ENCODE measurements at places on chromosomes 13 and 19.

DNA sequence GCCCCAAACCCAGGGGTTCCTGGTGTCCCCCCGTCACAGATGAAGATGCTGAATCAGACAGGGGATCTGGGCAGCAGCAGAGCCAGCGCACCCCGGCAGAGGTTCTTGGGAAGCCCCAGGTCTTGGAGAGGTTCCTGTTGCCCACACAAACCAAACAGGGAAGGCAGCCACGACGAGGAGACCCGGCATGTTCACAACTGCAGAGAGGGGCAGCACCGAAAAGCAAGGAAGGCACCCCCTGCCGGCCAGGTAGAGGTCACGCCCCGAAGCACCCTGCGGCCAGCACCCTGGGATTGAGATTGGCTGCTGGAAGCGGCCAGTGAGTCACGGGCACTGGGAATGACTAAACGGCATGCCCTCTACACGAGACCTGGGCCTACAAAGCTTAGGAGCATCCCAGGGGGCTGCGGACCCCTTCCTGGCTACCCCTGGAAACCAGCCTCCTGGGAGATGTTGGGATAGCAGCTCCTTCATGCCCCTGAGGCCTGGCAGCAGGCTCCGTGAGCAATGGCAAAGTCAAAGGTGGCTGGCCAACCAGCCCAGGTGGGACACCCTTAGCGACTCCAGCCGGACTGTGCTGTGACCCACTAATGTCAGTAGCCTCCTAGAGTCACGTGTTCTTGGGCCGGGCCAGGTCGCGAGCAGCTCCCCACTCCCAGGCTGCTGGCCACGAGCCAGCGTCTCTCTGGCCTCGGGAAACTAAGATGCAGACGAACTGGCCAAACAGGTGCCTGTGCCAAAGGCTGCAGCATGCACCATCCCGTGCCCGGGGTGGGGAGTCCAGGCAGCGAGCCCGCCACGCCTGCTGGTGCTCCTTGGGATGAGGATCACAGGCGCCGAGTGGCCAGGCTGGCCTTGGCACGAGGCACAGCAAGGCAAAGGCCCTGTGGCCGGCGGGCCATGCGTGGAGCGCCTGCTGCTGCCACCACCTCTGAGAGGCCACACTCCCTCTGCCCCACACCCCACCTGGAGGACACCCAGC lies 43.2 kb downstream of the MLLT1 start:
- DNase-seq = no peak

DNA sequence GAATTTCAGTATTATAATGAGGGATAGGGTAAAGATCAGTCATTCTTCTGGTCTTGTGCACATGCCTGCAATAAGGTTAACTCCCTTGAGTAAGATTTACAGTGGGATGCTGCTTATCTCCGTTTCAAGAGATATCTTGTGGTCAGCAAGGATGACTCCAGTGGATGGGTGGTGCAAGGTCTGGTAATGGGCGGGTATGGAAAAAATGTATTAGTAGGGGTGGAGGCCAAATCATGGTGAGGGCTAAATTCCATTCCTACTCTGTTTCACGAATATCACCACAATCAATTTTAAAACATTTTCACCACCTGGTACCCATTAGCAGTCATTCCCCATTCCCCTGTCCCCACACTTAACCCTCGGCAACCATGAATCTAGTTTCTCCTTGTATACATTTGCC lies 40.6 kb downstream of the CCDC122 start:
- no peak for DNase-seq

DNA sequence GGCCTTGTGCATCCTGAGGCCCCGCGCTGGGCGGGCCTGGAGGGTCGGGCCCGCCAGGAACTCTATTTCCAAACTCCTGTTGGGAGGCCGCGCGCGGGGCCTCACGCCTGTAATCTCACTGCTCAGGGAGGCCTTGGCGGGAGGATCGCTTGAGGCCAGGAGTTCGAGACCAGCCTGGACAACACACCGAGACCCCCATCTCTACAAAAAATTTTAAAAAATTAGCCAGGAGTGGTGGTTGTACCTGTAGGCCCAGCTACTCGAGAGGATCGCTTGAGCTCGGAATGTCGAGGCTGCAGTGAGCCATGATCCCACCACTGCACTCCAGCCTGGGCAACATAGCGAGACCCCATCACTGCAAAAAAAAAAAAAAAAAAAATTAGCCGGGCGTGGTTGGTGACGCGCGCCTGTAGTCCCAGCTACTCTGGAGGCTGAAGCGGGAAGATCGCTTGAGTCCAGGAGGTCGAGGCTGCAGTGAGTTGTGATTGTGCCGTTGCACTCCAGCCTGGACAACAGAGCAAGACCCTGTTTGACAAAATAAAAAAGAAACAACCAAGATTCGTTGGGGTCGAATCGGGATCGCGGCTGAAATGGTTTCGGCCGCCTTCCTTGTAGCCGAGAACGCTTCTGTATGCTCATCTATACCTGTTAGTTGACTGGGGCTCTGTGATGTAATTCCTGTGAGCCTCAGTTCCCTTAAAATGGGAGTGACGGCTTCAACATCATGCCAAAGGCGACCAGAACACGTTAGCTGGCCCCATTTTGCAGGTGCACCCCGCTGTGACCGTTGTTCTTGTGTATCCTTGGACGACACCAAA lies 636 bp downstream of the SF3A2 start:
- no peak for DNase-seq

- no peak for DNase-seq
Measured at GRCh38 chr13:43835701-43836100, 43.8 kb downstream of the CCDC122 start.

- DNase-seq = no peak
Measured at GRCh38 chr13:33139184-33139583, 123.0 kb downstream of the KL start.

DNA sequence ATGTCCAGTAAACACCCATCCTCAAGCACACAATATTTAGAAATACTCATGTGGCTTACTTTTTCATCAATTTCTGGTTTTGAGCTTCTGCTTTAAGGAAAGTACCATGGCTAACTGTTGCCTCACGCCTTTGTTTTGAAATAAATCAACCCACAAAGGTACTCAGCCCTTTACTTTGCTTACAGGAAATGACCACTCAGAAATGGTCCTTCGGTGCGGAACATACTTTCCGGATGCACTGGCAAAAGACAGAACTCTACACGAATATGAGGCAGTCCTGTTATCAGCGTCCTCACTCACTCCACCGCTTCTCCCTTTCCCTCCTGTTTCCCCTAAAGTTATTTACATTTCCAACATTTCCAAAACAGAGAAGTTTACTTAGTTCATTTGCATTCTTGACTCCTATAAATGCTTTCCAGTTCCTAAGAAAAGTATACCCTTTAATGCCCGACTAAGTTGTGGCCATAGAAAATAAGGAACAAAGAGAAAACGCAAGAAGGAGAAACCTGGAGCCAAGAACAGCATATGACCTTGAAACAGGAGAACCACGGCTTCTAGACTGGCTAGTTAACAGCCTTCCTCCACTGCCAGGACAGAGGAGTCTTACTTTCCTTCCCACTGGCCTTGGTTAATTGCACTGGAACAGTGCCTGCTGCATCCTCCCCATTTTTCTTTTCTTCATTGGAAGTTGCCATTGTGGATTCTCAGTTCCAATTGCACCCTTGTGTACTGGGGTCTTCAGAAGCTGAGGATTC lies 10.6 kb downstream of the FPR2 start:
- DNase-seq = no peak

- DNase-seq = no peak
Measured at GRCh38 chr13:74597526-74597925, 463.3 kb upstream of the KLF12 start.

- peak; percentile 21 for DNase-seq
Measured at GRCh38 chr13:113657851-113658741, at the start of gene ATP4B. ATP4B (minus strand) TSS chr13:113658198; CDS start chr13:113658144, 54 bp downstream.

GRCh38 chr13:74110053-74110452 lies 24.2 kb downstream of the KLF12 start:
- no peak for DNase-seq

GRCh38 chr19:7902796-7903243 lies 857 bp upstream of the MAP2K7 start:
- no peak for DNase-seq

DNA sequence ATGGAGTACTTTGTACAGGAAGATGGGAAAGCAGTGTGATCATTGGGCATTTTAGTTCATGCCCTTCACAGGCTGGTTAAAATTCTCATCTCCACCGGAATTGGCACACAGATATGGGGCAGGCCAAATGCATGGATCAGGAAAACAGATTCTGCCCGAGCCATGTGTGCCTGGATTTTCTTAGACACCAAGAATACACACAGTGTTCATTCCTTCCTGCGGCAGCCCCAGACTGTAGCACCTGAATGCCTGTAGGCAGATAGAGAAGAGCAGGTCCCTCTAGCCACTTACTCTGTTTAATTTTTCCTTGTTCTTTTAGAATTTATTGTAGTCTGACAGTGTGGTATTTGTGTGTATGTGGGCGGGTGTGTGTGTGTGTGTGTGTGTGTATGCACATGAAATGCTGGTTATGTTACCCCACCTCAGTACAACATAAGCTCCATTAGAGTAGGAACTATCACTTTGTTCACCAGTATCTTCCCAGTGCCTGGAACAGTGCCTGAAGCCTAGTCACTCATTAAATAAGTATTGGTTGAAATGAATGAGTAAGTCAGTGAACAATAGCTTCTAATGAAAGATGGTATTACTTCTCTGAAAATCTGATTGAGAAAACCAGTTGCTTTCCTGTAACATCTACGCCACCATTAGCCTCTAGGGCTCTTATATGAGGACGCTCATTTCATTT lies 41.7 kb downstream of the FRY start:
- no peak for DNase-seq

DNA sequence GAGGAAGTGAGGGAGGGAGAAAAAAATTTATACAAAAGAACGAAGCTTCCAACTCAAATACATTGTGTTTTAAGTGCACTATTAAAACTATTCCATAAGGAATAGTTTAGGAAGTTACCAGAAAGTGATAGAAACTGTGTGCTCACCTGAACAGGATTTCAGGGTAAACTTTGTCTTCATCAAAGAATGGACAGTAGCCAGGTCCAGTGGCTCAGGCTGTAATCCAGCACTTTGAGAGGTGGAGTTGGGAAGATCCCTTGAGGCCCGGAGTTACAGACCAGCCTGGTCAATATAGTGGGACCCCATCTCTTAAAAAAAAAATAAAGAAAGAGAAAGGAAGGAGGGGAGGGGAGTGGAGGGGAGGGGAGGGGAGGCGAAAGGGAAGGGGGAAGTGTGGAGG lies 13.0 kb upstream of the CDADC1 start:
- DNase-seq = no peak

DNA sequence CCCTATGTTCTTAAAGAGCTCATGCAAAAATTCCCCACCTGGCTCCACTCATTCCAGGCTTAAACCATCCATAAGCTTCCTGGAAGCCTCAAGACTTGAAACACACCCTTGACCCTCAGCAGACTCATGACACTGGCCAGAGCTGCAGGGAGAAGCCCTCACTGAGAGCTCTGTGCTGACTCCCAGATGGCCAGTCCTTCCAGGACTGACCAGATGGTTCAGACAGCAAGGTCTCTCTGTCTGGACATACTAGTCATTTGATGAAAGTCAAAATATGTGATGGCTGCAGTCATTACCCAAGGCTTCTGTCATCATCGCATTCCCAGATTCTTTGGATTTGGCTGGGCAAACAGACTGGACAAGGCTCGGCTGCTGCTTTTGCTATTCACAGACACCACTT lies 397.4 kb downstream of the FOXO1 start:
- DNase-seq = no peak

DNA sequence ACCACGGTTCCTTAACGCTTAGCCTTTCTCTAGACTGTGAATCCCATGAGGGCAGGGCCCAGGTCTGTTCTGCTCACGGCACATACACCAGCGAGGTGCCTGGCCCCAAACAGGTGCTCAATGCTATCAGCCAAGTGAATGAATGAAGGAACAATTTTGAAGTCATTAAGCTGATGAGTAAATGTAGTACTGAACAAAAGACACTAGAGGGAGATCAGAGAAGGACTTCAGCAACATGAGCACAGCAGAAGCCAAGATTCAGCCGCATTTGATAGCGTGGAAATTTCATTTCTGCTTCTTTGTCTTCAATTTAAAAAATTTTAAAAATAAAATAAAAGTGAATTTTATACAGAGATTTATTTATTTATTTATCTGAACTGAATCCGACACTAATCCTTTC lies 20.1 kb upstream of the MYO16 start:
- no peak for DNase-seq

DNA sequence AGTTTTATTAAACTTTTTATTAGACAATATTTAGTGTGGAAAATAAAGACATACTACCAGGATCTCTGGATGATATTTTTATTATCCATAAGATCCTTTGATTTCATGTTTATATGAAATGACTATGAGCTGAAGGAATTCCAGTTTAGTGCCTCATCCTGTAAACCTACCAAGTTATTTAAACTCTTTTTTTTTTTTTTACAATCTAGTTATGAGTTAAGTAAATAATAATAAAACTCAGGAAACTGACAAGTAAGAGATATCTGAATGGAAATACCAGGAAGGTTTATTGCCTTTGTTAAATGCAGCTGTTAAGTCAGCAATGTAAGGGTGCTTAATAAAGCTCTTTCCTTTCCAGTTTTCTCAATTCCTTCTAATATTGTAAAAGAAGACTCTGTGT lies 53.9 kb downstream of the RXFP2 start:
- no peak for DNase-seq

DNA sequence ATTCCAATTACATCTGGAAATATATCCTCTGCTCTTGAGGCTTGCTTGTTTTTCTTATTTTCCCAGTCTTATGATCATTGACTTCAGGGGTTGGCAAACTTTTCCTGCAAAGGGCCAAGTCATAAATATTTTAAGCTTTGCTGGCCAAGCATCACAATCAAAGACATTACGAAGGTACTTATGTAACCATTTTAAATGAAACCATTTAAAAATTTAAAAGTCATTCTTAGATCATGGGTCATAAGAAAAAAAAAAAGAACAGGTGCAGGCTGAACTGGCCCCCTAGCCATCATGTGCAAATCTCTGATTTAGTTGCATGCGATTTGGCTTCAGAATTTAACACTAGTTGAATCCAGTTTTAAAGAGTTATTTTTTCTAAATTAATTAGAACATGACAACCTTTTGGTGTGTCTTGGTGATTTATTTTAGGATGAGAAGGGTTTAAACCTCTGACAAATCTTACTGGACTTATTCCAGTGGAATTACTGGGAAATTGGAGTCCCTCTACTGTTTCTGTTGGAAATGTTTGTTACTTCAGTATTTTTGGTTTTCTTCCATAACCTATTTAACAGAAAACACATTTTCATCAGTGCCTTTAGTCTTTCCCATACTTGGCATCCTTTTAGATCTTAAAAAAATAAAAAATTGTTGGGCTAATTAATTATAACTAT lies 148.1 kb downstream of the NHLRC3 start:
- DNase-seq = no peak

DNA sequence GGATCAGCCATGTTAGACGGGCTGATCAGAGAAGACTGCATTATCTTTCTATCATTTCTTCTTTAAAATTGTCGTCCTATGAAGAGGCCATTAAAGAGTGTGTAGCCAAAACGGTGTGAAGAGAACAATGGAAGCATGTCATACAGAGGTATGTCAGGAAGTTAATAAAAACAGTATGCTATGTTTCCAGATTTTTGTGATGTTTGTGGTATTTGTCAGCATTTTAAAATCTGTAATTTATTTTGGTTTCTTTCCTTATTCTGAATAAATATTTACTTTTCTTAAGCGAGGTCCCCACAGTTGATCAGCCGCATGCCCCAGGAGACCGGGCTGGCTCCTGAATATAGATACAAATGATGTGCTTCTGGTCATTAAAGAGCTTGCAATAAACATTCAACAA lies 142.9 kb upstream of the SERP2 start:
- DNase-seq = no peak

GRCh38 chr13:111789420-111789819 lies 277.5 kb upstream of the SOX1 start:
- no peak for DNase-seq

GRCh38 chr19:7977723-7978040 lies 27.8 kb downstream of the ELAVL1 start:
- no peak for DNase-seq

GRCh38 chr19:51144482-51145045 lies 2.5 kb downstream of the SIGLEC7 start:
- no peak for DNase-seq
